ENCODE measurements at places on chromosomes 11 and 22. TPM values are rescaled to one million over a fixed set of nuclear protein-coding genes. Genes with fewer than 3 reads are reported as not detected.

The NPAS4 gene
- not detected for total RNA-seq

The SLC22A12 gene
- not detected for total RNA-seq

The IL17REL gene
- total RNA-seq = not detected

The OR8D4 gene
- 0.32 TPM for total RNA-seq

The MS4A8 gene
- not detected for total RNA-seq

The CDC42EP2 gene
- 24.5 TPM for total RNA-seq

The C1QTNF4 gene
- total RNA-seq = 0.22 TPM

The OR6Q1 gene
- not detected for total RNA-seq

The CARD16 gene
- total RNA-seq = 0.39 TPM

The GLYAT gene
- total RNA-seq = not detected

The STK33 gene
- 0.78 TPM for total RNA-seq

The SUSD2 gene
- 18.2 TPM for total RNA-seq

The TMEM41B gene
- 48.6 TPM for total RNA-seq

The OR51E1 gene
- total RNA-seq = not detected

The HORMAD2 gene
- total RNA-seq = not detected

The MIOX gene
- not detected for total RNA-seq

The SLC43A3 gene
- 58.8 TPM for total RNA-seq

The ZP1 gene
- not detected for total RNA-seq

The CRYAB gene
- total RNA-seq = 117 TPM

The MMP12 gene
- 0.26 TPM for total RNA-seq

The MS4A7 gene
- total RNA-seq = not detected

The OR51A7 gene
- total RNA-seq = not detected

The PARVG gene
- total RNA-seq = 0.11 TPM

The CDHR5 gene
- not detected for total RNA-seq

The FREY1 gene
- total RNA-seq = 2.2 TPM

The IRAG1 gene
- total RNA-seq = 2.1 TPM

The SMTNL1 gene
- not detected for total RNA-seq

The MRGPRX4 gene
- total RNA-seq = not detected

The B3GAT1 gene
- total RNA-seq = not detected

The RFPL2 gene
- not detected for total RNA-seq

The GNAZ gene
- total RNA-seq = 4.3 TPM

The LARGE2 gene
- total RNA-seq = not detected

The RAB38 gene
- total RNA-seq = 0.32 TPM

The DEUP1 gene
- 0.65 TPM for total RNA-seq

The KCNA4 gene
- 5.5 TPM for total RNA-seq

Data from articular chondrocyte of knee joint (primary cell).